ENCODE measurements at places on chromosomes 16 and 17.

- no peak for DNase-seq
Measured at GRCh38 chr16:83343935-83344366, 463.8 kb upstream of the HSBP1 start.

- DNase-seq = no peak
Measured at GRCh38 chr16:49528060-49528865, 154.7 kb downstream of the C16orf78 start.

- no peak for DNase-seq
Measured at GRCh38 chr17:71342737-71343136, 778.1 kb upstream of the SOX9 start.

GRCh38 chr17:19975601-19976000 is 2.0 kb downstream of the AKAP10 start:
- no peak for DNase-seq

GRCh38 chr17:30134551-30134950 is 17.9 kb downstream of the NSRP1 start:
- DNase-seq = no peak

- DNase-seq = no peak
Measured at GRCh38 chr17:50352072-50352692, 6.3 kb downstream of the XYLT2 start.

DNA sequence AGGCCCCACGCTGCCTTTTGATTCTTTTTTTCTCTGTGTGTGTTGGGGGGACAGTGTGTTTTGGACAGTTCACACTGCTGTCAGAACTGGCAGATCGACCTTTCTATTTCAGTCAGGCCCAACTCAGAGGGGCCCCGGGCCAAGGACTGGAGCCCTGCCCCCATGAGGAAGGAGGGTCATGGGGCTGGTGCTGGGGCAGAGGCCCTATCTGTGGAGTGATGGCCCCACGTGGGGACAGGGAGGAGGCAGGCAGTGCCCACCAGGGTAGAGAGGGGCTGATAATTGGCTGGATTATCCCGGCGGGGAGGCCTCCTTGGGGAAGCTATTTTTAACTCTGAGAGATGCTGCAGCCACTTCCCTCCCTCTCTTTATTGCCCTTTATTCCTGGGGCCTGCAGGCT is 5.7 kb upstream of the KCNJ12 start:
- DNase-seq = no peak

DNA sequence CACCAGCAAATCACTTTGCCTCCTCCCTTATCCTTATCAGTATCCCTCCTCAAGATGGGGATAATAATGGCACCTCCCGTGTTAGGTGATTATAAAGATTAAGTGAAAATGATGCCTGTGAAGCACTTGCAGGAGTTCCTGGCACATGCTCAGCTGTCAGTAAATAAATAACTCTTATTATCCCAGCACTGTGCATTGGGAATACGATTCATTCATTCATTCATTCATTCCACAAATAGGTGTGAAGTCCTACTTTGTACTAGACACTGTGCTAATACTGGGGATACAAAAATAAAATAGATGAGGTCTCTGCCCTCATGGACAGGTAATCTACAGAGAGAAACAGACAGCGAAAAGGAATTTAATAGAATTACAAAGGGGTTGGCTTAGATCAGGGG is 2.0 kb downstream of the XYLT2 start:
- no peak for DNase-seq

- DNase-seq = no peak
Measured at GRCh38 chr16:9708972-9709620, 473.1 kb downstream of the GRIN2A start.

- DNase-seq = peak; percentile 23
Measured at GRCh38 chr17:45221081-45222013, at the start of gene FMNL1. FMNL1 (plus strand) TSS chr17:45221885; CDS start chr17:45222125, 240 bp downstream.

GRCh38 chr17:14169901-14170300 is 66.8 kb downstream of the CDRT15 start:
- no peak for DNase-seq

- no peak for DNase-seq
Measured at GRCh38 chr16:10984509-10984908, 40.1 kb downstream of the CLEC16A start.

DNA sequence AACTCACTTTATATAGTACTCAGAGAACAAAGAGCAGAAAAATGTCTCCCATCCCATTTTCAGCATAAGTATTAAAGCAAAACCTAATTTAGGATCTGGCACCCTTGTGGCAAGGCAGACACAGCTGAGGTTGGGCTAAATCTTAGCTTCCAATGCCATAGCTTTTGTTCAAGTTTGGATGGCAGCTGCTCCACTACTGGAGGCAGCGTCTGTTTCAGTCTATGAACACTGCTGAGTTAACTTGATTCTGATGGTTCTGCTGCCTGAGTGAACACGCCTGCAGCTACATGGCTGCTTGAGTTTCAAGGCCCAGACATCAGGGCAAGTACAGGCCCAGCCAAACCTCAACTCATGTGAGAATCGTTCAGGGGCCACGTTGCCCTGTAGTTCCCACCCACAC is 178.2 kb upstream of the RPH3AL start:
- DNase-seq = no peak

DNA sequence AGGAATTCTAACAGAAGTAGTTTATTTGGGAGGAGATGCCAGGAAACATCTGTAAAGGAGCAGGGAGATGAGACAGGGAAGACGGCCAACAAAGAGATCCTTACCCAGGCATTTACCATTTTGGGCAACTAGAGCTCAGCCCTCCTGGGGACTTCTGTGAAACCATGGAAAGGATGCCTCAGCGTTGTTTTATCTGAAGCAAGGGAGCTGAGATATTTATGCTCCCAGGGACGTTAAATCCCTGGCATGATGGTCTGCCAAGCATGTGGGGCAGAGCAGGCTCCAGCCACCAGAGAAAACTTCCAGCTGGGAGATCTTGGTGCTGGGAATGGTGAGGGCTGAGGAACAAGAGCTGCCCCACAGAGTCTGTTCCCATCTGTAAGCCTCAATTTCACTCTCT is 114.8 kb upstream of the FOXF1 start:
- no peak for DNase-seq

GRCh38 chr16:4179020-4179419 is 62.8 kb upstream of the ADCY9 start:
- DNase-seq = no peak

GRCh38 chr17:332558-333322 is 19.9 kb downstream of the RPH3AL start:
- no peak for DNase-seq

DNA sequence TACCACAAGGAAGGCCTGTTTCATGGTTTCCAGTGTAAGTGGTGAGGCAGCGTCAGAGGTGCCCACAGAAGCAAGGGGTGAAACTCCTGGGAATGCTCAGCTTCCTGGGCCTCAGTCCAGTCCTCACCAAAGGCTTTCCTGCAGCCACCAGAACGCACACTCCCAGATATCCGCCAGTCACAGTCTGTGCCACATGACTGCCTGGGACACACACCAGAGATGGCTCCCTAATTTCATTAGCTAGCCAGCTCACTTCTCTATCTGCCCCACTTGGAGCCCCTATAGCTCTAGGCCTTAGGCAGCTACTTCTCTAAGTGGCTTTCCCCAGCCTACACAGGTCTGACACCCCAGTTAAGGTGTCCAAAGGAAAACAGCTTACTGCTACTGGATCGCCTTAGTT is 77.0 kb downstream of the CYTH1 start:
- DNase-seq = no peak

DNA sequence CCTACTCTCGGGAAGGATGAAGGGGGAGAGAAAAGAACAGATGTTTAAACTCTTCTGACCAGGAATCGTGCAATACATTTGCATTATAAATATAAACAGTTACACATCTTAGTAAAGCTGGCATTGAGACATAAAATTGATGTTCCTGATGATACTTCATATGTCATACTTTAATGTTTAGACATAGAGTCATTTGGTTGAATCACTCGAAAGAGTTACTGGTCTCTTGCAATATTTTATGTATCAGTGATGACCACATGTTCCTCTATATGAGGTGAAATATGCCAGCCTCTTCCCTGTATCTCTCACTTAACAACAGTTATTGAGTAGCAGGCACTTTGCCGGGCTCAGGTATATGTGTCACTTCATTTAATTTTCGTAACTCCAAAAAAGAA is 49.7 kb upstream of the PMFBP1 start:
- DNase-seq = no peak

DNA sequence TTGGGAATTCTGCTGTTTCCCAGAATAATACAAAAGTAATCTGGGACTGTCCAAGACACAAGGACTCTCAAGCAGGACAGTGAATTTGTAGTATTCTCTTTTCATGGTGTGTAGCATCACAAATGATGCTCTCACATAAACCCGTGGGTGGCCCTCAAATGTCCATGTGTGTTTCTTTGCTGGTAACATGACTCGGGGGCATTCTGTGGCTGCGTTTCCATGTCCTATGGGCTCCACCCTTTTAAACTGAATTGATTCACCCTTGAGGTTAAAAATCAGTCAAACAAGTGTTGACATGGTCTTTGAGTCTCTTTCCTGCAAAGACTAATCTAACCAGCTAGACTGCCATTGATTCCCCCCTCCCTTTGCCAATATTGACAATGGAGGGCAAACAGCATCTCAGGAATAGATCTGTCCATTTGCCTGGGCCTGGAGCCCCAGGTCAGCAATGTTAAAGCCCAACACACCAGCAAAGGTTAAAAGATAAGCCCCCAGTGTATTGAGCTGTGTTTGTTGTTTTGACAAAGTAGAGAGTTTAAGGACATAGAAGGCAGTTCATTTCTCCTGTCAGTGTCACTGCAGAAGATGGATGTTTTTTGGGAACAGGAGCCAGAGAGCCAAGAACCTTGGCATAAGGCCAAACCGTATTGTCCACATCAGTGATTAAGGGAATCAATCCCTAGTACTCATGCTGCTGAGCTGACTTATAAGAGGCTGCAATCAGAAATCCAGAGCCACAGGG is 117.1 kb upstream of the COX10 start:
- no peak for DNase-seq

- no peak for DNase-seq
Measured at GRCh38 chr17:33163533-33164168, 129.4 kb downstream of the ASIC2 start.

- DNase-seq = no peak
Measured at GRCh38 chr16:61324044-61324443, 712.2 kb downstream of the CDH8 start.

DNA sequence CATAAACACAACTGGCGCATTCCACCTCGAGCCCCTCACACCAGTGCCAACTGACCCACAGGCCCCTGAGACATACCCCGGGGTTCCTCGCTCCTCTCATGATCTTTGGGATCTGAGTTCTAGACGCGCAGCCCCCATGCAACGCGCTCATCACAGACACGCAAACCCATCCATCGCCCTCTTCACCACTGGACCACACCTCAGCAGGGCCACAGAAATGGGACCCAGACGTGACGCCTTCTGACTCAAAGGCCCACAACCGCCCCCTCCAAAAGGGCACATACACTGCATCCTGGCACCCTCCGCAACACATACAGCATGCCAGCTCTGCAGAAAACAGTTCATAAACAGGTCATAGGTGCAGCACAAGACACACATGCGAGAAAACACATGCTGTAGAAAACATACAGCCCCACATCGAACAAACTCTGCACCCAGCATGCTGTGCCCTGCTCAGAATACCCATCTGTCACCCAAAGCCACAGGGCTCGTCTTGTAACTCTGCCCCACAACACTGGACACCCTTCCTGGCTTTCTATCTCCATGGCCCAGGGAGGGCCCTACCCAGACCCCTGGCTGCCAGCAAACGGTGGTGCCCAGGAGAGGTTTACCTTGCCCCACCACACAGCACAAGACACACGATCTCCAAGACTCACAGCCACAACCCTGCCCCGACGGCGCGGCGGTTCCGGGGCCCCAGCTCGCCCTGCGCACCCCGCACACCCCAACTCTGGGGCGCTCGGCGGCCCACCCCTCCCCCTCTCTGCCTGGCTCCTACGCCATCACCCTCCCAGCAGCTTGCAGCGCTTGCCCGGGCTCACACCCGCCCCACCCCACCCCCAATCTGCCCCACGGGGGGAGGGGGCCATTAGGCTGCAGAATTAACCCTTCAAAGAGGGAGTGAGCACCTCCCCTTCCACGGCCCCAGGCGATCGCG is 887 bp downstream of the ZBTB4 start:
- DNase-seq = peak; percentile 4

DNA sequence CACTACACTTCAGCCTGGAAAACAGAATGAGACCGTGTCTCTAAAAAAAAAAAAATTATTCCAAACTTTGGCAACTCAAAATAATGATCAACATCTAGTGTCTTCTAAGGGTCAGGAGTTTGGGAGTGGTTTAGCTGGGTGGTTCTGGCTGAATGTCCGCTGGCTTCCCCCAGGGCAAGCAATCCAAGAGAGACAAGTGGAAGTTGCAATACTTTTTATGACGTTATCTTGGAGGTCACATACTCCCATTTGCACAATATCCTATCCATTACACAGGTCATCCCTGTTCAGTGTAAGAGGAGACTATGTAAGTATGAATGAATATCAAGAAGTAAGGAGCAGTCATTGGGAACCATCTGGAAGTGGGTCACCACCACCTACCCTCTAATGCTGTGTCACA is 15.2 kb upstream of the CLEC3A start:
- DNase-seq = no peak

- no peak for DNase-seq
Measured at GRCh38 chr17:75589919-75590303, 2.3 kb downstream of the MYO15B start.

- DNase-seq = peak; percentile 17
Measured at GRCh38 chr17:12790249-12791106, 1.2 kb downstream of the ARHGAP44 start.

DNA sequence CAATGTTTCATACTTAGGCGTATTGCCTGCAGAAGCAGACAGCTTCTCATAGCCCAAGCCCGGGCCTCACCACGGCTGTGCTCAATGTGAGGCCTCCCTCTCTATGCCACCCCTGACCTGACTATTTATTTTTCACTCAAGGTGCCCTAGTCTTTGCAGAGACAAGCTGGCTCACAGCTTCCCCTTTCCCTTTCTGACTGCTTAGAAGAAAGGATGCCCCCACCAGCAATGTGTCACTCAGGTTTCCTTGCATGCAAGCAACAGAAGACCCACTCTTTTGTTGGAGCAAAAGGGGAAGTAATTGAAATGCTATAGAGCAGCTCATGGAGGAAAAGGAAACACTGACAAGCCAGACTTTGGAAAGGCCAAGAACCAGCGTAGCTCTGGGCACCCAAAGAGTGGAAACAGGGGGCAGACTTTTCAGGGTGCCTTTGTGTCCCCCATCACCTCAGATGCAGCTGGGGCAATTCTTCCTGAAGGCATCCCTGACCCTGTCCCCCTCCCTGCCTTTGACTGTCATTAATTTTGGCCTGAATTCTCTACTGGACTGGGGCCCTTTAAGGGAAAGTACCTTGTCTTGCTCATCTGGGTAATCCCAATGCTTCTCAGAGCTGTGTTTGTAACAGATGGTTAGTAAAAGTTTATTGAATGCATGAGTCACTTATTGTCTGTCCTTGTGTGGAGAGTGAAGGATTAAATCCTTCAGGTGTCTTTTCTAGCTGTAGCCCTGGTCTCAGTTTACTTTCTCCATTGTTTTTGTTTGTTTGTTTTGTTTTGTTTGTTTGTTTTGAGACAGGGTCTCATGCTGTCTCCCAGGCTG is 17.8 kb downstream of the RGS9 start:
- DNase-seq = no peak

GRCh38 chr16:57284209-57284951 is at the start of gene PLLP:
PLLP (minus strand) TSS chr16:57284672; CDS start chr16:57284540, 132 bp downstream.
- peak; percentile 47 for DNase-seq

GRCh38 chr17:2852729-2853282 is 56.6 kb downstream of the RAP1GAP2 start:
- no peak for DNase-seq
